ENCODE measurements at places on chromosomes 3 and 15. TPM values are rescaled to one million over a fixed set of nuclear protein-coding genes. Genes with fewer than 3 reads are reported as not detected.

MESP1 gene
- 0.36 TPM for total RNA-seq

ISLR gene
- total RNA-seq: 0.07 TPM

ANO10 gene
- total RNA-seq: 48.9 TPM

CCK gene
- total RNA-seq: not detected

KIF15 gene
- total RNA-seq: 21.1 TPM

PFN2 gene
- total RNA-seq: 141 TPM

PATL2 gene
- total RNA-seq: 0.22 TPM

HRG gene
- total RNA-seq: not detected

RSL24D1 gene
- 118 TPM for total RNA-seq

P2RY12 gene
- total RNA-seq: not detected

SHF gene
- 2.6 TPM for total RNA-seq

ACAD9 gene
- 57.7 TPM for total RNA-seq

RTP3 gene
- total RNA-seq: not detected

FMN1 gene
- under 0.01 TPM for total RNA-seq

CFAP100 gene
- total RNA-seq: not detected

IQCF5 gene
- total RNA-seq: not detected

CAV3 gene
- total RNA-seq: not detected

RTP1 gene
- not detected for total RNA-seq

CHSY1 gene
- 61.0 TPM for total RNA-seq

PRR23A gene
- total RNA-seq: not detected

CPLX3 gene
- total RNA-seq: not detected

FAM3D gene
- total RNA-seq: 0.27 TPM

EPB42 gene
- not detected for total RNA-seq

SLC28A2 gene
- not detected for total RNA-seq

FSTL1 gene
- 672 TPM for total RNA-seq

POPDC2 gene
- total RNA-seq: 0.43 TPM

GLDN gene
- total RNA-seq: not detected

FBXO40 gene
- total RNA-seq: not detected

LSM3 gene
- total RNA-seq: 15.4 TPM

DUOX2 gene
- total RNA-seq: not detected

FAM227B gene
- 5.7 TPM for total RNA-seq

ATP8B4 gene
- total RNA-seq: not detected

INKA1 gene
- 5.8 TPM for total RNA-seq

HMG20A gene
- 68.9 TPM for total RNA-seq

RNU5B-1 gene
- total RNA-seq: not detected

SERPINI2 gene
- not detected for total RNA-seq

HCN4 gene
- total RNA-seq: not detected

OR5K2 gene
- not detected for total RNA-seq

BDH1 gene
- total RNA-seq: 8.9 TPM

MAPK6 gene
- total RNA-seq: 65.8 TPM

CYP8B1 gene
- not detected for total RNA-seq

GUCA1C gene
- not detected for total RNA-seq
